ENCODE measurements at places on chromosomes 4 and X. TPM values are rescaled to one million over a fixed set of nuclear protein-coding genes. Genes with fewer than 3 reads are reported as not detected.

EXOC1L gene
- not detected for total RNA-seq

PAGE2 gene
- not detected for total RNA-seq

GRCh38 chr4:41454423-41454822 is 83.5 kb upstream of the LIMCH1 start:
- no peak for DNase-seq

GRCh38 chrX:9627922-9628321 is 137.7 kb downstream of the GPR143 start:
- DNase-seq: no peak

DNA sequence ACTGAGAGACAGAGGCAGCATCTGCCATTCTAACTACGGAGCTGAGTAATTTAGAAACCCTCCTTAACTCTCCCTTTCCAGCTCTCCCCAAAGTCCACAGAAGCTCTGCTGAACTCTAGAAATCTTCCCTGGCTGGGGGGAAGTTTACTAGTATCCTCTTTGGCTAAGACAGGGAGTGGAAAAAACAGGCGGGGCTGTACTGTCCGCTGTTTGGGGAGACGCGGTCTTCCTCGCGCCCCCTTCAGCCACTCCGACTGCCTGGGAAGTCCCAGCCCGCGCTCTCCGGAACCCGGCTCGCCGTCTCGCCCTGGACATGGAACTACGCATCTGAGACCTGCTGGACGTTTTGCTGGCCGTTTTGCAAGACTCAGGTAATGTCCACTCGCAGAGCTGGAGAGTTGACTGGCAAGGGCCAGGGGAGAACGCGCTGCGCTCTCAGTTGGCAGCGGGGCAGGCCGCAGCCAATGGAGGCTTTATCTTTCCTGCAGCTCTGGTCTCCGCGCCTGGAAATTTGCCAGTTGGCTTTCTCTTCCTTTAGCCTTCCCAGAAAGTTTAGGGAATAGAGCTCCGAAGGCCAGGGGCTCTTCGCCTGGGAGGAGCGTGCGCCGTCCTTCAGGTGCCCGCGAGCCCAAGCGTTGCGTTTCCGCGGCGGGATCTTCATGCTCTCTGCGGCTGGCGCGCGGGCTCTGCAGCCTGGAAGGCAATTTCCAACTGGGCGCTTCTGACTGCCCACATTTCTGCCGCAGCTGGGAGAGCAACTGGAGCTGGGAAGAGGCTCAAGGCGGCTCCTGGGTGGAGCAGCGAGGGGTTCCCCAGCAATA is 892 bp downstream of the IL1RAPL2 start:
- DNase-seq: no peak

DNA sequence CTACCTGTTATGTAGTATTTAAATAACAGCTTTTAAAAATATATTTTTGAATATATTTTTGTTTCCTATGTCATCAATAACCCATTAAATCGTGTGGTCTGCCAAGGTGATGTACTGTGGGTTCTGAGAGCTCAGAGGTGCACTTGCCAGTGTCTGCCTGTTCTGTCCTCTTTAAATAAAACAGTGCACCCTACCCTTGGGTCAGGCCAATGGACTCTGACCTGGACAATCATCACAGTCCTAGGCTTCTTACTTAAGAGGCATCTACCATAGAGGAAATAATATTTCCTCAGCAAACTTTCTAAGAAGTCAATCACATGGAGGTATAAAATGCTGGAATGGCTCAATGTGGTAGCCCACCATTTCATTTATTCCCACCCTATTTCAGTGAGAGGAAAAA is 26.0 kb upstream of the LHFPL1 start:
- DNase-seq: no peak

DNA sequence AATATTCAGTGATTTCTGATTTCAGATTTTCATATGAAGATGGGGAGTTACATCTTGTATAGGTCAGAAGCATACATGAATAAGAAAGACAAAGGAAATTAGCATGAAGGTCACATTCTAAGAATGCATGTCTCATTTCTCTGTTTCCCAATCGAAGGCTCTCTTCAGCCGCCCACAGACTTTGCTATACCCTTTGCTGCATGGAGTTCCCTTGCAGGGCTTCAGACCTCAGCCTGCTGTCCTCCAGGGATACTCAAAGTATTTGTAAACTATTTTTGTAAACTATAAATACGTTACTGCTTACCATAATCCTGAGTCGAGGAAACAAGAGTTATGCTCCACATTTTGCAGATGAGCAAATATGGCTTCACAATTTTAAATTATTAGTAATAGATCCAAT is 738.4 kb downstream of the PCDH18 start:
- no peak for DNase-seq

DNA sequence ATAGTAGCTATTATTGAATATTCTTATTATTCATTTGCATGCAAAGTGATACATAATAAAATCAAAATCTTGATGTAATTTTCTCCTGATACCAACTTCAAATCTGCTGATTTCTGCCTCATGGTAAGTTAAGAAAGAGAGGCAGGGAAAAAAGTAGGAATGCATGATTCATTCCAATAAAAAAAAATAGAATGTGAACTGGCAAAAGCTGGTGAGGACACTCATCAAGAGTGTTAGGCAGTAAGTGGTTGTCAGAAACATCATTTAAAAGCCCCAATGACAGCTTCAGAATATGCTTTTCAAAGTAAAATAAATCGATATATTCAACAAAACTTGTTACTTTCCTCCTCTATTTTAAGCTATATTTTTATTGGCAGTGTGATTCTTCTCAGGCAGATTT is 979.1 kb downstream of the TECRL start:
- DNase-seq: no peak

DNA sequence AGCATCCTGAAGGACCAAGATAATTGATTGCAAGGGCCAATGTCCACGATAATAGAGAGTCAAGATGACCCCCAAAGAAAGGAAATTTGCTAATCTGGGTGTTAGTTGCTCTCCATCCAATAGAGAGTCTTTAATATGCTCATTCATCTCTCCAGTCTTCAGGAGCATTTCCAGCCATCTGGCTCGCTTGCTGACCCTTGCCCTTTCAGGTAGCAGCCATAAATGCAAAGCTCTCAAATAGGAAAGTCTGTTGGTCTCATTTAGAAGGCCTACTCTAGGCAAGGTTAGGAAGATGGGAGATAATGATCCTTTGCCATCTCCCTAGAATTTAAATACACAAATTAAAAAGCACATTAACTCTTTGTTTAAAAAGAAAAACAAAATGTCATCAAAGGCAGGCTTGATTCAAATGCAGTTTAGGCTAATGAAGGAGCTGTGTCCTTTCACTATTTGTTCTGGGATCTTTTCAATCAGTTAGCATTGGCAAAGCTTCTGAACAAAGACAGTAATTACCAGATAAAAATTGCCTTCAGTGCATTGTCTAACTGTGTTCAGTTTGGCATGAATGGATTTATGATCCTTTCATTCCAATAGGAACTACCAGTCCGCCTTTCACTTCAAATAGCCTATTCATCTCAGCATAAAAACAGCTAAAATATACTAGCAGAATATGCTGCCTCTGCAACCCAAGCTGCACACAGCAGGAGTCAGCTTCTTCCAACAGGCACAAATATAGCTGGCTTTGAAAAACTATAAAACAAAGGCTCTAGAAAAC is 49.6 kb upstream of the ATXN3L start:
- DNase-seq: no peak

- DNase-seq: no peak
Measured at GRCh38 chr4:78477276-78477675, 74.3 kb upstream of the ANXA3 start.

- no peak for DNase-seq
Measured at GRCh38 chr4:15878011-15878410, 60.5 kb downstream of the FGFBP1 start.

DNA sequence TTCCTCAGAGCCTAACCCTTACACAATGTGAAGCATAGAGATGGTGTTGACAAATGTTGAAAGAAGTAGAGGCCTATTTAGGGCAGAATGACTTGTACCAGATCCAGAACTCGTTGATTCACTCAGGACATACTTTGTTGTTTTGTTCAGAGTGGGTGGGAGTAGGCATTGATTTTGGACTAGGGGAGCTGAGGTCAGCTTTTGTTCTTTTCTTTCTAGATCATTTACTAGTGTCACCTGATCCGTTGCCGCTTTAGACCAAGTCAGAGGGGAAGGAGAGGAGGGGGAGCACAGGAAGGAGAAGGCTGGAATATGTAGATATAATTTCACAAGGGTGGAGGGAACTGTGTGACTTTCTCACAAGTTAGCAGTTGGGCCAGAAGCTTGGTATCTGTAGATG is 282.4 kb upstream of the GPC4 start:
- DNase-seq: no peak

PHKA1 gene
- 24.3 TPM for total RNA-seq

TCEAL5 gene
- total RNA-seq: 1.2 TPM

DNA sequence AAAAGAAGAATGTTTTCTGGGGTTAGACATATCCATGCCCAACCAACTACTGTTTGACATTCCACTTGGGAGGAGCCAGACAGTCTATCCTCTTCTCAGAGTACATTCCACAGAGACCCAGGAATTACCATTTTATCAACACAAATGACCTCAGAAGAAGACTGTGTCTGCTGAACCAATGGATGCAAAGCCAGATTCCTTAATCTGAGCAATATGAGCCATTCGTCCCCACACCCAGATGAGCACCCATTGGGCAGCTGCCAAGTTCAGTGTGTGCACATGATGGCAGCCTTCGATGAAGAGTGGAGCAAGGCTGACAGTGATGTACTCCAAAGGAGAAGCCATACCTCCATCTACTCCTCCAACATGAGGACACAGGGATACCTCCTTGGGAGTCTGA is 111.3 kb downstream of the ZNF674 start:
- no peak for DNase-seq

DNA sequence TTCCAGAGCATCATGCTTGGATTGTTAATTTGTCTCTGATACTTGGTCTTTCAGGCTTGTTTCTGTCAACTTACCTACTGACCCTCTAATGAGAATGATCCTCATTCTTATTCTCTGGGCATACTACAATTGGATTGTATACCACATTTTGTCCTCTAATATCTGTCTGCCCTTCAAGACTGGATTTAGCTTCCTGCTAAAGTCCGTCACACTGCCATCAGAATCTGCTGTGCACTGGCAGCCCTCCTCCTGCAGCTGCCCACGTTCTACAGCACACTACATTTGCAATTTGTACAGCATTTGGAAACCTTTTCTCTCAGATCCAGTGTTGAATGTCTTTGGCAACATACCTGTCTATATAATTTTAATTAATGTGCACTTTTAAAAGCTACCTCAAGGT is 183.1 kb downstream of the ZNF330 start:
- DNase-seq: no peak

RIBC1 gene
- not detected for total RNA-seq

DNA sequence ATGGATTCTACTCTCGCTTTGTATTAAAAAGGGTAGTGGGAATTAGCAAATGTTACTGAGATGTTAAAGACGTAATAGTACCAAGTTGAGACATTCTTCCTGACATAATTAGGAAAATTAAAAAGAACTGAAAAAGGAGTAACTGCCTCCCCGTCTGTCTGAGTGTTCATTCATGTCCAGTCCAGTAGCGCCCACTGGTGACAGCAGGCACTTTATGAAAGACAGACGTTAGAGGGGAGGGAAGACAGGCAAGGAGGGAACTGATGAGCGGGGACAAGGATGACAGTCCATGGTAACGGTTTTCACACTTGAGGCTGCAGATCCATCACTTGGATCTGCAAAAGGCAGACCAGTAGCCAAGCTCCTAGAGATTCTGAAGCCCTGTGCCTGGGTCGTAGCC is 326.7 kb downstream of the STK32B start:
- DNase-seq: no peak

GRCh38 chrX:10897768-10898167 is 213.4 kb upstream of the HCCS start:
- DNase-seq: no peak

- no peak for DNase-seq
Measured at GRCh38 chr4:41458689-41459088, 79.3 kb upstream of the LIMCH1 start.

GRCh38 chr4:48396043-48396442 is 54.7 kb downstream of the SLAIN2 start:
- DNase-seq: no peak

GRCh38 chrX:37993837-37994619 is 12.3 kb upstream of the SYTL5 start:
- no peak for DNase-seq

AR gene
- 22.0 TPM for total RNA-seq

- DNase-seq: no peak
Measured at GRCh38 chr4:150970685-150971151, 44.4 kb downstream of the LRBA start.

MAGEB2 gene
- total RNA-seq: not detected

PDLIM3 gene
- 835 TPM for total RNA-seq

- no peak for DNase-seq
Measured at GRCh38 chrX:107730298-107730655, 45.3 kb downstream of the TSC22D3 start.

TACR3 gene
- total RNA-seq: not detected

GRCh38 chrX:1147611-1148515 is 64.6 kb downstream of the CRLF2 start:
- DNase-seq: no peak

CFAP99 gene
- total RNA-seq: not detected

DNA sequence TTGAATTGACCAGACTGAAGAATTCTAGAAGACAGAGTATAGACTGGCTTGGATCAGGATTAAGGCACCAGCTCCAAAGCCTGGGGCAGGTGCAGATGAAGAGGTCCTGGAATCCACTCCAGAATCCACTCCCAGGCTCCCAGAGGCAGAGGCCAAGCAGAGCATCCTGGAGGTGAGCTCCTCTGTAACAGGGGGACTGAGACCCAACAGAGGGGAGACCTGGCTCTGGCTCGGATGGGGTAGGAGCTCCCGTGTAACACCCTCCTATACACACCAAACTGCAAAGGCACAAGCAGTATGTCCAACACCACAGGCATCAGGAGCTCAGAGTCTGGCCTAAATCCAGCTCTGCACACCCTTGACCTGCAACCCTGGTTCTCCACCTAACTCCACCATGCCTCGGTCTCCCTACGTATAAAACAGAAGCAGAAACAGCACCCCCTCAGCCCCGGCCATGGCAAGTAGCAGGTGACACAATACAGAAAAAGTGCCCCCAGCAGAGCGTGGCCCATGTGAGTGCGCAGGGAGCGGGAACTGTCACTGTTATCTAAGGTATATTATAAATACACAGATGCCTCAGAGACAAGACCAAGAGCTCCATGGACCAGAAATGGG is 14.9 kb downstream of the RNF212 start:
- DNase-seq: no peak

DNA sequence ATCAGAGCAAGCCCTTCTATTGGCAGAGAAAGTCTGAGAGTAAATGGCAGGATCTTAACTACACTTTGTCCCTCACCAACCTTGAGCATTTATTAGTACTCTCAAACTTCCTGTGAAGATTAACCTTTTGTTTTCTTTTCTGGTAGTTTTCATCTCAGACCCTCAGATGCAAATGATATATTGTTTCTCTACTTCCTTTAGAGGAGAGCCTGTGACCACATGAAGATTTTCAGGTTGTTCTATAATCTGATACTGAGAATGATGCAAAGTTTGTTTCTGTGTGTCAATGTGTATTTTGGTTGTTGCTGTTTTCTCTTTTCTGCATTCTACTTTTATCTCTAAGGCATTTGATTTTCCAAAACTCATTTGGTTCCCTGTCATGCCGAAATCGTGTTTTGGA is 165.8 kb upstream of the CYSLTR1 start:
- DNase-seq: no peak

Measured in thoracic aorta (tissue), 2 donors.